ENCODE measurements at places on chromosomes 1 and 21.

GRCh38 chr1:178188306-178188705, 94.4 kb downstream of the RASAL2 start:
- DNase-seq, result no peak

GRCh38 chr1:97084546-97084945, 363.0 kb downstream of the PTBP2 start:
- no peak for DNase-seq

GRCh38 chr1:14015917-14016316, 315.9 kb downstream of the PRDM2 start:
- no peak for DNase-seq

DNA sequence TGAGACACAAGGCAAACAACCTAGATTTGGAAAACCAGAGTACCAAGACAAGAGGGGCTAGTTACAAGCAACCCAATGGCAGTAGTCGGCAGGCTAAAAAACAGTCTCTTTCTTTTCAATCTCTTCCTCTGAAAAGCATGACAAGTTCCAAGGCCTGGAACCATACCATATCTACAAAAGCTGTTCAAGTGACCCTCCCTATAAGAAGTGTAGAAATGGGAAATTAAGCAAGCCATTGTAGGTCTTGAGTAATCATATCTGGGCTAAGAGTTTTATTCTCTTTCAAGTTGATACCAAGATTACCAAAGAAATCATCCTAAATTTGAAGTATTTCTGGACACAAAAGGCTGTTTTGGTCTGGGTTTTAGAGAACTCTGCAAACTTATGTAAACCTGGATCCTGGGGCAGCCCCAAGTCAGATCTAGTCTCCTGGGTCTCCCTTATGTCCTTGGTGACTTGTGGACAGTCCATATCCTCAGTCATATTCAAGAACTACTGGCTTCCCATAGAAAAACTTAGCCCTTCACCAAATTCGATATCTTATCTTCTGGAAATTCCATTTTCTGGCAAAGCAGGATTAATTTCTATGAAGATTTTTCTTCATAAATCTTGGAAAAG, 24.7 kb downstream of the FMO3 start:
- DNase-seq, result no peak
